ENCODE measurements at places on chromosomes 11 and 22.

DNA sequence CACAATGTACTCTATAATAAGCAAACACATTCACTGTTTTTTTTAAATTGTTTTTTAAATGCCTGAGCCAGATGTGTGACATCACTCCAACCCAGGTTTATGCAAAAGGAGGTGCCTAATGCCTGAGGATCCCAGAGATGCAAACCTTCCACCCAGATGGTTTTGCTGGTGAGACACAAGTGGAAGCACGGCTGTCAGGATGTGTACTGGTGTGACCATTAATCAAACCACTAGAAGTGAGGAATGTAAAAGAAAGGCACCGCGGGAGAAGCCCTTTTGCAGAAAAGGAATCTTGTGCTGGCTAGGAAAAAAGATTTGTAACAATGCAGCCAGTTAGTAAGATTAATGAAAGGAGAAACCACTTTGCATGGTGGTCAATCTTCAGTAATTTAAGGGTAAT is 407.4 kb downstream of the LARGE1 start:
- DNase-seq, result no peak

DNA sequence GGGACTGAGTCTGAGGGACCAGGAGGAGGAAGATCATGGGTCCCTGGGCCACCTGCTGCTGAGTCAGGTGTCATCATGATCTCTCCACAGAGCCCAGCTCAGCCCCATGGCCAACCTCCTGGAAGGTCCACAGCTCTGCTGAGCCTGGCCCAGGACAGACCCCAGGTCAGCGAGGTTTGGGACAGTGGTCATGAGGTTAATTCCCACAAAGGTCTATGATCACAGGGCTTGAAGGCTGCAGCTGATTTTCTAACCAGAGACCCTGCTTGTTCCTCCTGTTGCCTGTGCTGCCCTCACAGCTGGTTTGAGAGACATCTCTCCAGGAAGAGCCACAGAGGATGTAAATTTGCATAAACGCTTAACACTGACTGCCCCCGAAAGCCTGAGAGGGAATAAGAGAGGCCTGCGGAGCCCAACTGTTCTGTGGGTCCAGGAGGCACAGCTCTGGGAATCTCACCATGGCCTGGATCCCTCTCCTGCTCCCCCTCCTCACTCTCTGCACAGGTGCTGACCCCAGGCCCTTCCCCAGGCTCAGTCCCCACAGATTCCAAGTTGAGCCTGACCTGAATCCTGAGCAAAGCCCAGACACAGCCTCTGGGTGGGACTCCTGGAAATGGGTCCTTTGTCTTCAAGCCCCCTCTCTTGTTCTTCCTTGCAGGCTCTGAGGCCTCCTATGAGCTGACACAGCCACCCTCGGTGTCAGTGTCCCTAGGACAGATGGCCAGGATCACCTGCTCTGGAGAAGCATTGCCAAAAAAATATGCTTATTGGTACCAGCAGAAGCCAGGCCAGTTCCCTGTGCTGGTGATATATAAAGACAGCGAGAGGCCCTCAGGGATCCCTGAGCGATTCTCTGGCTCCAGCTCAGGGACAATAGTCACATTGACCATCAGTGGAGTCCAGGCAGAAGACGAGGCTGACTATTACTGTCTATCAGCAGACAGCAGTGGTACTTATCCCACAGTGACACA is 102.8 kb downstream of the GGTLC2 start:
- no peak for DNase-seq

- no peak for DNase-seq
These were observed 8.5 kb downstream of the AMOTL1 start for GRCh38 chr11:94776351-94777321.

DNA sequence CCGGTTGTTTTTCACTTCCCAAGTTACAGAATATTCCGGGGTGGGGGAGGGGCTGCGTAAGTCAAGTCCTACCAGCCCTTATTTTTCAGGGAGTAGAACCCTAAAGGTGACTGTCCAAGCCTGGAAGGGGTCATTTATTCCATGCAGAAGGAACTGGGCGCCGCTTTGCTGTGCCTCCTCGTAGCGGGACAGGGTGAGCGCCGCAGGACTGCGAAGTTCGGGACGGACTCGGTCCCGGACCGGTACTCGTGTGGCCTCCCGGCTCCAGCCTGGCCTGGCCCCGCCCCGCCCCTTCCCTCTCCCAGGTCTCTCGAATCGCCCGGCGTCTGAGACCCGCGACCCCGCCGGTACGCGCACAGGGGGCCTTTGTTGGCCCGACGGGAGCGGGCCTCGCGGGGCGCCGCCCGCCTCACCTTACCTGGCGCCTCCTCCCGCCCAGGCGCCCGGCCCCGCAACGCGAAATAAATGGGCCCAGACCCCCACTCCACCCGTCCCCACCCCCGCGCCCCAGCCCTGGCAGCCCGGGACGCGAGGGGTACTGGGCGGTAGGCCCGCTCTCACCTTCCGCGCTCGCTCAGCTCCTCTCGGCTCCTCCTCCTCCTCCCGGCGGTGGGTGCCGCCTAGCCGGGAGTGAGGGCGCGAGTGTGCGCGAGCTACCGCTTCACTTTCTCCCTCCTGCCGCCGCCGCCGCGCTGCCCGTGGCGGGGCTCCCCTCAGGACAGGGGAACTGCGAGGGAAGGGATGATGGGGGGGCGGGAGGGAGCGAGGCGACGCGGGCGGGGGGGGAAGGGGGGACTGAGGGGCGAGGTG is 698 bp downstream of the PAK1 start:
- DNase-seq, result peak; percentile 53

- DNase-seq, result no peak
These were observed 87.6 kb upstream of the OR9Q1 start for GRCh38 chr11:57936050-57936418.

DNA sequence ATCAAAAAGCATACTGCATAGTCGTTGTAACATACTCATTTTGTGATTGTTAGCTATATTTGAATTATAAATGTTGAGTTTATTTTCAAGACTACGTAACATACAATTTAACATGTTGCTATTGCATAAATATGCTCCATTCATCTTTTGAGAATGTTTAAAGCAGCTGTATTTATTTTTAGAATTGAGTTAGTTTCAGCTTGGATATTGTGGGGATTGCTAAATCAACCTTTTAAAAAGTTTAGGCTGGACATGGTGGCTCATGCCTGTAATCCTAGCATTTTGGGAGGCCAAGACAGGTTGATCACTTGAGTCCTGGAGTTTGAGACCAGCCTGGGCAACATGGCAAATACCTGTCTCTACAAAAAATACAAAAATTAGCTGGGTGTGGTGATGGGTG is 288.1 kb downstream of the DYNC2H1 start:
- no peak for DNase-seq

- no peak for DNase-seq
These were observed 25.6 kb downstream of the PARVG start for GRCh38 chr22:44206330-44206645.

All from left lung (tissue), 14 donors.